ENCODE measurements at places on chromosomes 1 and 21. TPM values are rescaled to one million over a fixed set of nuclear protein-coding genes. Genes with fewer than 3 reads are reported as not detected.

Gene EFCAB7
- 13.5 TPM for total RNA-seq

Gene KCNQ4
- total RNA-seq, result 0.24 TPM

Gene CLCA1
- total RNA-seq, result not detected

DNA sequence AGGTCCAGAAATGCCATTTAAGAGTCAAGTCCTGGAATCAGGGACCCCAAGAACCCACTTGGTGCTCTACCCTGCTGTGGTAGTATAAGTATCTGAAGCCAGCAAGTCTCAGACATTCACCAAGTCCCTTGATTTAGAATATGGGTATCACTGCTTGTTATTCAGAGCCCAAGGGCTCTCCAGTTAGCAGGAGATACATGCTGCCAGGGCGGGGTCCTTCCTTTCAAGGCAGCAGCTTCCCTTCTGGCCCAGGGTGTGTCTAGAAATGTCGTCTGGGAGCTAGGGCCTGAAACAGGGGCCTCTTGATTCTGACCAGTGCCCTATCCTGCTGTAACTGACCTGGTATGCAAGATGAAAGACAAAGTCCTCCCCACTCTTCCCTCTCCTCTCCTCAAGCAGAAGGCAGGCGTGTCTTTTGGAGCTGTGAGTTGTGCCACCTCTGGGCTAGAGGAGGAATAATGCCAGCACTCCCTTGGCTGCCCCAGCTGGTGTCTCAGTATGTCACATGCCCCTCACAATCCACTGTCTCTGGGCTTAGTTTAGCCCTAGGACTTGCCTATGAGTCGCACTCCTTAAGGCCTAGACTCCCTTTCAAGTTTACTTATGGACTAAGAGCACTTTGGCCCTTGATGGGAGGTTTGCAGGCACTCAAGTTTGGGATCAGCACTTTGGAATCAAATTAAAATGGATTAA lies 200.2 kb downstream of the MRPL39 start:
- no peak for DNase-seq

GRCh38 chr1:19892628-19893168 lies 10.5 kb downstream of the OTUD3 start:
- no peak for DNase-seq

DNA sequence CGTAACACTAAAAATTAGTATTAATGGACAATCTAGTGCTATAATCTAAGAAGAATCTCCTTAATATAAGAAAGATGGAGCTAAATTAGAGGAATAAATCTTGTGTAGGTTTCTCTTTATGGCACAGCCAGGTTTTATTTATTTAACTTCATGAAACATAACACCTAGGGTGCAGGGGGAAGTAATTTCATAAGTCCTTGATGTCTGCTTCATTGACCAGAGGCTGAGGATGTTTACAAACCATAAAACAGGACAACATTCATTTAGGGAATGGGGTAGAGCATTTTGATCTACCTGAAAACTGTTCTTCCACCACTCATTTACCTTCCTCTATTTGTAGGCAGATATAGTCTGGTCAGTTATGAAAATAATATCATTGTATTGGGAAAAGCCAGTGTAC lies 95.5 kb downstream of the NGF start:
- DNase-seq, result no peak

Data from naive thymus-derived CD4-positive, alpha-beta T cell (primary cell).